ENCODE measurements at places on chromosomes 7 and 10.

DNA sequence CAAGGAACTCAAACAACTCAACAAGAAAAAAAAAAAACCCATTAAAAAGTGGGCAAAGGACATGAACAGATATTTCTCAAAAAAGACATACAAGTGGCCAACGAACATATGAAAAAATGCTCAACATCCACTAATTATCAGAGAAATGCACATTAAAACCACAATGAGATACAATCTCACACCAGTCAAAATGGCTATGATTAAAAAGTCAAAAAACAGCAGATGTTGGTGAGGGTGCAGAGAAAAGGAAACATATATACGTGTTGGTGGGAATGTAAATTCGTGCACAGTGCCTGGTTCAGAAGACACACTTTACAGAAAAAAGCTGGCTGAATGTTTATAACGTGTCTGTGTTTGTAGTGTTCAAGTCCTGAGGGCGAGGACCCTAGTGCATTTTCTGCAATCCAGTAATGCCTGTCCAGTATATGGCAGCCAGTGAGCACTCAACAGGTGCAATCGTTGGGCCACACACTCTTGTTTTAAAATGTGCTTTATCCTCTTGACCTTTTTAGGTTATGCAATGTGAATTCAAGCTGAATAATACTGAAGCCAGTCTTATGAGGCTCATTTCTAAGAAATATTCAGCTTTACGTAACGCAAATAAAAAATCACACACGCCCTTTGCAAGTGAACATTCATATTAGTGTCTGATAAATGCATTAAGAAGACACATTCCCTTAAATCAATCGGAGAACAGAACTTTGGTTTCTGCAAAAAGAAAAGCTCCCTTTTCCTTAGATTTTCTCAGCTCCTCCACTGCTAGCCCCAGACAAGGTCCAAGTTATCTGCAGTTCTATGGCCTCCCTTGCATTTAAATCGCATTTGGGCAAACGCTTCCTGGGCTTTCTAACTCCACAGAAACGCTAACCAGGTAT lies 813 bp upstream of the MTURN start:
- no peak for DNase-seq

DNA sequence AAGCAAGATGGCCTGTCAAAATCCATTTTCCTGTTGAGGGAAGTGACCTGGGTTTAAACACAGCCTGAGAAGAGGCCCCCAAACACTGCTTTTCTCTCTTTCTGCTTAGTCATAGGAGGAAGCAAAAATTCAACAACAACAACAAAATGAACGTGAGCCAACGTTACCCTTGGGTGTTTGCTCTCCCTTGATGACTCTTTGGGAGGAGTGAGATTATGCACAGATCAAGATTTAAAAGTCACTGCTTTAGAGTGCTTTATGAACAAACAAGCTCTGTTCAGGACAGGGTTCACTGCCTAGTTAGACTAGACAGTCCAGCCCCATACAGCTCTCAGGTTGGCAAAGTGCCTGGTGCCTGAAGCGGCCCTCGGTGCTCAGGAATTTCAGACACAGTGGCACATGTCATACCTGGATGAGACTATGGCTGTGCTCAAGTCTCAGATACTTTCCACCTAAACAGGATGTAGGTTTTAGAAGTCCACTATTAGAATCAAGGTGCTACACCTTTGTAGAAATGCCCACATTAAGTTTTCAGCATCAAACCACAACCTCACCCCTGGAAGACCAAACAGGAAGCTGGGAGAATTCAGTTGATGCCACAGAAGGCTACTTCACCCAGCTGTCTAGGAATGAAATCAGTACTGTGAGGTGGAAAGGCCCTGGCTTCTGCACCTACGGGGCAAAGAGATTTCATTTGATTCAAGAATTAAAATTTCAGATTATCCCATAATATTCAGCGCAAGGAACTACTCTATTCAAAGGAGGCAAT lies 38.7 kb downstream of the DENND11 start:
- no peak for DNase-seq

- no peak for DNase-seq
These were observed 227.4 kb downstream of the RAB11FIP2 start for GRCh38 chr10:117819304-117819703.

- no peak for DNase-seq
These were observed 98.2 kb downstream of the ANLN start for GRCh38 chr7:36487756-36488336.

DNA sequence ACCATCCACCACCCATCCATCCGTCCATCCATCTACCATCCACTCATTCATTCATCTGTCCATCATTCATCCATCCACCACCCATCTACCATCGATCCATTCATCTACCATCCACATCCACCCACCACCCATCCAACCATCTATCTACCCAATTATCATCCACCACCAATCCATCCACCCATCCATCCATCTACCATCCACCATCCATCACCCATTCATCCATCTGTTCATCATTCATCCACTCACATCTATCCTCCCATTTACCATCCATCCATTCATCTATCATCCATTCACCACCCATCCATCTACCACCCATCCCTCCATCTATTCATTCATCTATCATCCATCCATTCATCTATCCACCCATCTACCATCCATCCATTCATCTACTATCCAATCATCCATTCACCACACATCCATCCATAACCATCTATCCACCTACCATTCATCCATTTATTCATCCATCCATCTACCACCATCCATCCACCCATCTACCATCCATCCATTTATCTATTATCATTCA lies 188.8 kb downstream of the JCAD start:
- DNase-seq: no peak

- DNase-seq: no peak
These were observed 441.9 kb upstream of the LRRTM3 start for GRCh38 chr10:66483966-66484365.

DNA sequence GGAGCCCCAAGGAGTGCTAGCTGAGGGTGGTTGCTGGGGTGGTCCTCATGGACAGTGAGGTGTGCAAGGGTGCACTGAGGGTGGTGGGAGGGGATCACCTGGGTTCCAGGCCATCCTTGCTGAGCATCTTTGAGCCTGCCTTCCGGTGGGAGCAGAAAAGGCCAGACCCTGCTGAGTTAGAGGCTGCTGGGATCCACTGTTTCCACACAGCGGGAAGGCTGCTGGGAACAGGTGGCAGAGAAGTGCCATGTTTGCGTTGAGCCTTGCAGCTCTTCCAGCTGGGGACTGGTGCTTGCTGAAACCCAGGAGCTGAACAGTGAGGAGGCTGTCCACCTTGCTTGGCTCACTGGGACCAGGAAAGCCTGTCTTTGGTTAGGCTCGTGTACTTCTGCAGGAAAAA lies 34.9 kb downstream of the PRF1 start:
- DNase-seq: no peak

GRCh38 chr7:84384417-84384816 lies 189.8 kb upstream of the SEMA3A start:
- no peak for DNase-seq

GRCh38 chr7:767580-767940 lies 40.5 kb upstream of the PRKAR1B start:
- no peak for DNase-seq

DNA sequence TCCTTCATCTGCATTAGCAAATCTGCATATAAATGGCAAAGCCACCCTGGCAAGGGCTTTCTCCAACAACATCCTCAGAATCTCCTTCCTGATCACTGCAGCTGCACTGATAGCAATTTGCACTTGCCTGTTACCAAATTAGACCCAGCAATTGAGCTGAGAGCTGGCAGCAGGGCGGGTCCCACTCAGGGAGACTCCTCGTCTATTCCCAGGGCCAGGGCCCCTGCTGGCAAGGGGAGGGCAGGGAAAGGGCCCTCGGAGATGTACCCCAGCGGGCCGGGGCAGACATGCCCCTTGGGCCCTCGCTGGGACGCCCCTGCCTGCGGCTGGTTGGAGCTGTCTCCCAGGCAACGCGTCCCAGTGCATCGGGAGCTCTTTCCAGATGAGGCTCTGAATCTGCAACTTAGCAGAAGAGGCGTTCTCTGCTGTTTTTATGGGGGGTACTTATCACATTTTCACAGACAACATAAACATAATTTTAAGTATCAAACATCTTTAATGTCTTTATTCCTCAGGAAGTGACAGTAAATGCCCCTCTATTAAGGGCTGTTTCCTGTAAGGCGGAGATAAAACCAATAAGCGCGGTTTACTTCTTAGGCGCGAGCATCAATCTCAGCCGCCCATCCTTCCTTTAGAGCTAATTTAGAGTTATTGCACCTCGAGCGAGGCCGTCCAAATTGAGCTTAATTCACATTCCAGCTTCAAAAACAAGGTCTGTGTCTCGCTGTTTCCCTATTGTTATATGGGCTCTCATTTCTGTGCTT lies 249.0 kb upstream of the PPP2R2D start:
- DNase-seq: no peak

DNA sequence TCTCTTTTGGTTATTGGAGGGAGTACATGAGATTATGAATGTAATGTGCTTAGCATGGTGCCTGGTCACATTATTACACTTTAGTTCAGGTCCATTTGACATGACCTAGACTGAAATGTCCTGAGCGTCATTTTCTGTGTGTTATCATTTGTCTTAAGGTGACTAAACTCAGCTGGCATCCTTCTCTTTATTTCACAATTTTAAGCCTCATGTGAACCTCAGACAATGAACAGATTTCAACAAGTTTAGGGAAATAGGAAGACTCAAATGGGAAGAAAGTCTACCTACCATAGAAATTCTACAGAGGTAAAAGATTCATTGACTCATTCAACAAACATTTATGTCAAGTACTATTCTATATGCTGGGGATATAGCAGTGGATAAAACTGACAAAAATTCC lies 70.2 kb upstream of the EXOC6 start:
- DNase-seq: no peak

All from esophagus squamous epithelium (tissue), 5 donors.